Left colon (tissue), 2 donors: ENCODE measurements at places on chromosomes 5 and 9. TPM values are rescaled to one million over a fixed set of nuclear protein-coding genes. Genes with fewer than 3 reads are reported as not detected.

DNA sequence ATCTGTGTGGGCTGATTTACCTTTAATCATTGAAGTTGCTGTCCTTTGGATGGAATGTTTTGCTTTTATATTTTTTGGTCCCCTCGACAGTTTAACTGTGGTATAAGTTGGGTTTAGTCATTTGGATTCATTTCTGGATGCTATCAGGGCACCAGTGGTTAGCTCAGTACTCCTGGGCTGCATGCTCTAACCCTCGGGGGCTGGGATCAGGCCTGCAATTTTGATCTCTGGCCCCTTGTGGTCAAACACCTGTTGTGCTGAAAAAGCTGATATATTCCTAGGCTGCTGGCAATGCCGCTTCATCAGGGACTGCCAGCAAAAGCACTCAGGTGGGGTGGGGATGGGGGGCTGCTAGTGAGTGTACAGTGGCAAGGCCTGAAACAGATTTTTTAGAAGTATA lies 440.4 kb upstream of the RIOK2 start:
- no peak for DNase-seq

GRCh38 chr9:37575001-37575400 lies 1.2 kb downstream of the FBXO10 start:
- DNase-seq = no peak

- no peak for DNase-seq
These were observed 293.2 kb upstream of the CLINT1 start for GRCh38 chr5:158152136-158152535.

DNA sequence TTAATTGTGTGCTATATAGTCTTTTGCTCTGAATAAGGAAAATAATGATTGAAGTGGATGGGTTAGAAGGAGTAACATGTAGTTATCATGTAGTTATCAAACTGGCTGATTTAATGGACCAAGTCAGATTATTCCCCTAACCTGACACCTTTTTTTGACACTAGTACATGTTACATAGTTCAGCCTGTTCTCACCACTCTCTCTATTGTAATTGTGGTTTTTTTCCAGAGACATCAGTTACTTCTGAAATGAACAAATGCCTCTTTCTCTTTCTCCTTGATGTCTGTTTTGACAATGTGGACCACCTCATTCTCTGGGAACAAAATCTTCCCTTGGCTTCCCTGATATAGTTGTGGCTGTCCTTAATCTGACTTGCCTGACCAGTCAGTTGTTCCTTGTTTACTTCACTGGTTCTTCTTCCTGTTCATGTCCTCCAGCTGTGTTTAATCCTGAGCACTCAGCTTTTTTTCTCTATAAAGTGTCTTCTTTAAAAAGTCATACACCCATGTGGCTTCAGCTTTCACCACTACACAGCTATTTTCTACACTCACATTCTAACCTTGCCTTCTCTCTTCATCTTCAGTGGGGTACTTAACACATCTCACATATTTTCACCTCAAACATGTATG lies 243.4 kb downstream of the ARRDC3 start:
- no peak for DNase-seq

DNA sequence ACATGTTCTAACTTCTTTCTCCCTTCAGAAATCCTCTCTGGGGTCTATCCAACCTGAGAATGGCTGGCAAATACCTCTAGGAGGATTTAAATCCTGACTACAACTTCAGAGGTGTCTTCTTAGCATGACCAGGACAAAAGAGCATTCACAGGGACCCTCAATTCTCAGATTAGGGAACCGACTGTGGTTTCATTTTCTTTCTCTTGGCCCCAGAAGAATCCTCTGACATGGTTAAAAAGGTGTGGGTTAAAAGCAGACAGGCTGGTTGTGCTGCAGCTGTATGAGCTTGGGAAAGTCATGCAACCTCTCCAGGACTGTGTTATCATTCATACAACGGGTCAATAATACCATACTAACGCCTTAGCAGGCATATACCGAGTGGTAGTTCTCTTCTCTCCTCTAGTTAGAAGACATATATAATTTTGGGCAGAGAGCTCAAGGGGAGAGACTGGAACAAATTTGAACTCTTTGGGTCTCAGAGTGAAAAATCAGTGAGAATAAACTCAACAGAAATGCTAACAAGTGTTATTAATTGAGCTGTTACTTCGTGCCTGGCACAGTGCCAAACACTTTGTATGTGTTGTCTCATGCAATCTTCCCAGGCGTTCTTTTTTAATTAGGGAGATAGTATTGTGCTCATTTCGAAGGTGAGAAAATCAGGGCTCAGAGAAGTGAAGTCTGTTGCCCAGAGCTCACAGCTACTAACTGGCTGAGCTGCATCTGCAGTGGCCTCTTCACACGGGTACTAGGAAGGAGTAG lies 35.2 kb downstream of the INSYN2B start:
- no peak for DNase-seq

DNA sequence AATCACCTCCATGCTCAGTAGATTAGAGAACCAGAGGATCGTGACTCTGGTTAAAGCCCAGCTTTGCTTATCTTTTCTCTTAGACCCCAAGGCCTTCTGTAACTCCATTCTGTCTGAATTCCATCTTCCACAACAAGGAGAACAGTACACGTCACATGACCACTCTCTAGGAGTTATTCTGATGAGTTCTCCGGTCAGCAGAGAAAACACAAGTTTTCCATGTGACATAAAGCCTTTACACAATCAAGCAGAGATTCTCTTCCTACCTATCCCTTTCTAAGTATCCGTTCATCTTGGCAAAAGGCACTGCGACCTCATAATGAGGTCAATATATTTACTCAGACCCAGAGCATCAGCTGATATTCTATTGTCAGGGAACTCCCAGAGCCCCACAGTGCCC lies 112.3 kb downstream of the TRPM6 start:
- no peak for DNase-seq

PTGDS gene
- 36.9 TPM for total RNA-seq

DNA sequence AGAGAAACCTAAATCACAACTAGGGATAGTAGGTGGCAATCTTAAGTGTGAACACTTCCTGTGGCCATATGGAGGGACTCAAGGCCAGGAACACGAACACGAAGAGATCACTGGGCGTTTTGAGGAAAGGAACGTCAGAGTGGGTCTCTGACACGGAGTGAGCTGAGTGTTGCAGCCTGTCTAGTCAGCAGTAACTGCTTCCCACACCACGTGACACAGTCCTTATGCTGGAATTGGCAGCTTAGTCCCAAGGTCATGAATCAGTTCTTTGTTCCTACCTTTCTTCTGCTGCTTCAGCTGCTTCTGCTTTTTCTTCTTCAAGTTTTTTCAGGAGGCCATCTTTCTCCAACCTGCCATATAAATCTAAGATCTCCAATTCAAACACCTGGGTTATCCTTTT lies 18.2 kb downstream of the SPACA9 start:
- no peak for DNase-seq

- no peak for DNase-seq
These were observed 132.9 kb downstream of the BARX1 start for GRCh38 chr9:93822229-93822628.

DNA sequence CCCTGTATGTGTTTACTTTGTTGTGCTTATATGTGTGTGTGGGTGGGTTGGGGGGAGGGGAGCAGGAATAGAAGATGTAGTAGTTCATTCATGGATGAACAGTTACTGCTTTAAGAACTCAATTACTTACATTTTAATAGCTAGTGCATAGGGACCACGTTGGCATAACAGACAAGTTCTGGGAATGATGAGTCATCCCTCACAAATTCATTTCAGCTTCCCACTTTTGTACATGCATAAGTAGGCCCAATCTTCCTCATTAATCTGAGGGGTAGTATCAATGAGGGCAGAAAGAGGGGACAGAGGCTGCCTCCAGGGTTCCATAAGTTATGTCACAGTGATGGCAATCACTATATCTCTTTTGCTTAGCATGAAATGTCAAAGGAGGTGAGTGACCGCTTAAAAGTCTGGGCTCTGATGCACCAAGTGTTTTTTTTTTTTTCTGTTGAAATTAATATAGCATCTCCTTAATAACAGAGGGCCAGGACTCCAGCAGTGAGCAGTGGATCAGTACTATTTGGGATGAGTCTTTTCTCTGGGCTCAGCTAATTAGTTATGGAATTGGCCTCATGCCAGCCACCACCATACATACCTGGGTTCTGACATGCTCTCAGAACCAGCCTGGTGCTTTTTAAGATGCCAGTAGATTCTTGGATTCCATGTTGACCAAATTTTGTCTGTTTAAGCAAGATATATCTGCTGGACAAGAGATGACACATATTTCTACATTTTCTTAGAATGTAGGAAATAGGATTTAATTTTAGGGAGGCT lies 37.1 kb downstream of the PRDM6 start:
- no peak for DNase-seq
